ENCODE measurements at places on chromosomes 1 and 21.
A peak's percentile ranks its signal among the peaks of the same experiment; 100 is the strongest.

DNA sequence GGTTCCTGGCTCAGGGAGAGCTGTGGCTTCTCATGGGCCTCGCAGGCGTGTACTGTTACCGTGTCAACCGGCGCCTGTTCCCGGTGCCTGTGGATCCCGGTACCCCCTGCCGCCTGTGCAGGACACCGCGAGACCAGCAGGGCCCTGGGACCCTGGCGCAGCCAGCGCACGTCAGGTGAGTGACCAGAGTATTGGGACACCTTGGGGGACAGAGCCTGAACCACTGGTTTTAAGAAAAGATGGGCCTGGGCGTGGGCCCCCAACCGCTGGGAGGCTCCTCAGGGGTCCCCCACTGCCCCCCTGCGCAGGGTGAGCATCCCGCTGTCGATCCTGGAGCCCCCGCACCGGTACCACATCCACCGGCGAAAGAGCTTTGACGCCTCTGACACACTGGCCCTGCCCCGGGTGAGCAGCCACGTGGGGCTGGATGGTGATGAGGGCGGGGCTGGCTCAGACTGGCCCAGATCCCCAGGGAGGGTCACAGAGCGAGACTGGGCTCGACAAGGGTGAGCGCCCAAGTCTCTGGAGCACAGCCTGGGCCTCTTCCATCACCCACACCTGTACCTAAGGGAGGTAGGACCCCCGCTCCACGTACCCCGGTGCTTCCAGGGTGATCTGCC, 10.5 kb downstream of the MIIP start:
- no peak for DNase-seq

GRCh38 chr1:183218027-183218618, 32.1 kb downstream of the LAMC2 start:
- DNase-seq, result no peak

DNA sequence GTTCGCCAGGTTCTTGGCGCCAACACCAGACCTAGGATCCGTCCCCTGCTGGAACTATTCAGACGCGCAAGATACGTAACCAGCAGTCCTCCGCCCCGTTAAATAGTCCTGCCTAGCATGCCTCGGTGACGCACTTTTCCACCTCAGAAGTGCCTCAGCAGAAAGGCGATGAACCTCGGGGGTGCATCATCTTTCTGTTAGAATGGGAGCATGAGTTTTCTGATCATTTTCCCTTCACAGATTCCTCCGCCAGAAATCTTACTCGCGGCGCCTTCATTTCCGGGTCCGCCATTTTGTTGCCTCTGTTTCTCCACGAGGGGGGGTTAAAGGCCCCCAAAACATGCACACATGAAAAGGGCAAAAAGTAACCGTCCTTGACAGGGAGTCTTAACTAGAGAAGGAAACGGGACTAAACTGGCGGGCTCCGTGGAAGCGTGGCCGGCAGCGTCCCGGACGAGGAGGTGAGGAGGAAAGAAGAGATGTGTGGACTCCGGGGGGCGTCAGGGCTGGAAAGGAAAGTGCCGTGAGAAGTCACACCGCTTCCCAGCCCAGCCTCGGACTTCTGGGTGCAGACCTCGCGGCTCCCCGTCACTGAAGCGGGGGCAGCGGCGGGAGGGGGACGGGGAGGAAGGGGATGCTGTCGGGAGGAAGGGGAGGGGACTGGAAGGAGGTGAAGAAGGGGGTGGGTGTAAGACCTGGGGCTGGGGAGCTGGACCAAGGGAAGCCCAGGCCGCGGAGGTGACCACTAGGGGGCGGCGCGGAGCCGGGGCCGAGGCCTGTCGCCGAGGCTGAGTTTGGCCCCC, at the start of gene GABPB2:
Gene GABPB2, plus strand, starts transcription at position 288 of the 803 bp plus-strand sequence. CDS start 17,429 bp downstream, outside the sequence.
- peak; percentile 90 for DNase-seq

DNA sequence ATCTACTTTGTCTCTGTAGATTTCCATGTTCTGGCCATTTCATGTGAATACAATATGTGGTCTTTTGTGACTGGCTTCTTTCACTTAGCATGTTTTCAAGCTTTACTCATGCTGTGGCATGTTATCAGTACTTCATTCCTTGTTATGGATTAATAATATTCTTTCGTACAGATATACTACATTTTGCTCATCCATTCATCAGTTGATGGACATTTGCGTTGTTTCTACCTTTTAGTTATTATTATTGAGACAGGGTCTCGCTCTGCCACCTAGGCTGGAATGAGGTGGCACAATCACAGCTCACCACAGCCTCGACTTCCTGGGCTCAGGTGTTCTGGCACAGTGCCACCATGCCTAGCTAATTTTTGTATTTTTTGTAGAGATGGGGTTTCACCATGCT, 21.4 kb downstream of the SFPQ start:
- no peak for DNase-seq

DNA sequence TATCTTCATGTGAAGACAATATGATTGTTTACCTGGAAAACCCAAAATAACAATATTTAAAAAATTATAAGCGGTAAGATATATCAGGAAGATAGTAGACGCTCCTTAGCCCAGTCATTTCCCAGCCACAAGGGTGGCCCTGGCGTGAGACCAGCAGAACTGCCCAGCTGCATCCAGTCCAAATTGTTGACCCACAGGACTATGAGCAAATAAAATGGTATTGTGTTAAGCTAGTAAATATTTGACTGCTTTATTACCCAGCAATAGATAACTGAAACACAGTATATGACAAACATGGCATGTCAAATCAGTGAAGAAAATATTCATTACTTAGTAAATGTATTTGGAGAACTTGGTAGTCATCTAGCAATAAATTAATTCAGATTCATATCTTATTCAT, 294.3 kb upstream of the SPAG17 start:
- DNase-seq, result no peak

All from stimulated activated CD4-positive, alpha-beta T cell treated with anti-CD3 and anti-CD28 coated beads, Interleukin-12 subunit alpha, Interleukin-12 subunit beta, amount 100 ng/mL, for 24 hours (primary cell).